Stimulated activated CD4-positive, alpha-beta T cell treated with anti-CD3 and anti-CD28 coated beads, Interleukin-12 subunit alpha, Interleukin-12 subunit beta, amount 100 ng/mL, for 4 hours (primary cell): ENCODE measurements at places on chromosomes 7 and 10.

GRCh38 chr7:71034243-71034642, 97.7 kb upstream of the GALNT17 start:
- DNase-seq, result no peak

DNA sequence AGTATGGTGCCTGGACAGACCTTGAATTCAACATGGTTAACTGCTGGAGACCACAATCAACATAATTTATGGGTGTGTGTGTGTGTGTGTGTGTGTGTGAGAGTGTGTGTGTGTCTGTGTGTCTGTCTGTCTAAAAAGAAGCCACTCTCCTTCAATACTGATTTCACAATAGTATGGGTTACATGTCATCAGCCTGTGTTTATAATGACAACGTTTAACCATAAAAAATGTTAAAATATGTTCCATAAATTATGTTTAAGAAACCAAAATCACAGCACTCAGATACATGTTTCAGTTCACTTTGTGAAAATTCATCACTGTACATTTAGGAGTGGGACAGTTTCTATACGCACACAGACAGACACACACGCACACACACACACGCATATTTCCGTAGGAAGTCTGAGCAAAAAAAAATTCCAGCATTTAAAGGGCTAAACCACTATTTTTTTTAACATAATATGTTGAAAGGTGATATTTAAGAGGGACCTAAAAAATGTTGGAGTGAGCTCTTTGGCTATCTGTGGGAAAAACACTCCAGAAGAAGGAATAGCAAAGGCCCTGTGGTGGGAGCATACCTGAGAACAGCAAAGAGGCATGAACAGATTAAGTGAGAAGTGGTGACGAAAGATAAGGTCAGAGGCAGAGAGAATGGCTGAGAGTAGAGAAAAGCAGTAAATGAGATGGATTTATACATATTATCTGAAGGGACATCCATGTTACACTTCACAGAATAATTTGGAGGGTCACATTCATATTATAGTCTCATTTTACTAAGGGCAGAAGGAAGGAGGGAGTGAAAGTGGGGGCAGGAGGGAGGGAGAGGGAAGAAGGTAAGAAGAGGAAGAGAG, 10.9 kb downstream of the PDZD8 start:
- no peak for DNase-seq

- no peak for DNase-seq
Observed at GRCh38 chr10:105843786-105844185, 1202.7 kb downstream of the SORCS3 start.

GRCh38 chr10:62103857-62104256, 164.8 kb downstream of the RTKN2 start:
- DNase-seq, result no peak

DNA sequence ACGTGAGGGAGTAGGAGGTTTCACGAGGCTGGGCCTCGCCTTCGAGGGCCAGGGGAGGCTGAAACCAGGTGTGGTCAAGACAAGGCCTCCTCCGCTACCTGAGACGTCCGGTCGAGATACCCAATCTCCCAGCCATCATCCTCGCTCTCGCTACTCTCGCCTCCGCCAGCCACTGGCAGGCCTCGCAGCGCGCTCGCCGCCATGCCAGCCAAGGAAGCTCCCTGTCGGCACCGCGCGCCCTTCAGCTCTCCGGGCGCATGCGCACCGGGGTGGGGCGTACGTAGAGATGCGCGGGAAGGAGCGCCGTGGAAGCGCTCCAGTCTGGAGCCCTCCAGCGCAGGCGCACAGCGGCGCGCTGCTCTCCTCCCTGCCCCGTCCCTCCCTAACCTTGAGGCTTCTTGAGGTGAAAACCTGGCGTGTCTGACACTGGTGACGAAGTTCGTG, at the start of gene ASZ1:
ASZ1 (minus strand) TSS at position 236 of the 444 bp plus-strand sequence; CDS start at position 203, 33 bp downstream.
- no peak for DNase-seq

GRCh38 chr7:140674899-140675701, 2.4 kb downstream of the ADCK2 start:
- DNase-seq, result no peak

DNA sequence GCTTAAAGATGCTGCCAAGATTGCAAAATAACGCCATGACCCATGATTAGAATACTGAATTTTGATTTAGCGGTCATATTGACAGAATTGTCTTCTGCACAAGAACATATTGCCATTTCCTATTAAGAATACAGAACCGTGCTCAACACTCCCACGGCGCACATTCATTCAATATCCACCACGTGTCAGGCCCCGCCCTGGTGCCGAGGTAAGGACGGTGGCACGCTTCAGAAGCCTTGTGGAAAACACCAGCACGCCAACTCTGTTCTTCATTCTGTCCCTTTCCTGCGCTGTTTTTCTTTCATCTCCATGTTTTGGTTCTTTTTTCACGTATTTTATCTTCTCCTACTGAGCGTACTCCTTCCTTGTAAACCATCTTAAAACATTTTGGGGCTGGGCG, 189.3 kb downstream of the ZMYND11 start:
- DNase-seq, result no peak

DNA sequence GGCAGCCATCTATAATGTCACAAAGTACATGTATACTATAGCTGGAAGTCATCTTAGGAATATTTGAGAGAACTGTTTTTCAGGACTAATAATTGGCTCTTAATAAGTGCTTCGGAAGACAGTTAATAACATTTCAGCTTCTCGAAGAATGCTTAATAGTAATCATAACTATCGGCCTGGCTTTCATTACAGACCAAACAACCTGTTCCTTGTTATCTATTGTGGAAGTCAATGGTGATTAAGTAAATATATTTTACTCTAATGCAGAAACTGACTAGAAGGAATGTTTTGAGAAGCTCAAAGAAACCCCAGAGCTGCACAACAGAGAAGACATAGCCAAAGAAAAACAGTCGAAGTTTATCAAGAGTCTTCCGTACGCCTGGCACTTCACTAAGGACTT, 106.8 kb upstream of the FAM133B start:
- DNase-seq, result no peak

GRCh38 chr7:27835376-27835775, 95.4 kb downstream of the TAX1BP1 start:
- DNase-seq, result no peak

- no peak for DNase-seq
Observed at GRCh38 chr10:44995581-44995913, 5.2 kb upstream of the ZNF22 start.

- DNase-seq, result no peak
Observed at GRCh38 chr7:144379776-144380384, 23.6 kb downstream of the NOBOX start.
